AG20443 (cell line): ENCODE measurements at places on chromosomes 5 and 9.

- DNase-seq = peak; percentile 34
Observed at GRCh38 chr9:36268007-36268427, 9.8 kb upstream of the GNE start.

DNA sequence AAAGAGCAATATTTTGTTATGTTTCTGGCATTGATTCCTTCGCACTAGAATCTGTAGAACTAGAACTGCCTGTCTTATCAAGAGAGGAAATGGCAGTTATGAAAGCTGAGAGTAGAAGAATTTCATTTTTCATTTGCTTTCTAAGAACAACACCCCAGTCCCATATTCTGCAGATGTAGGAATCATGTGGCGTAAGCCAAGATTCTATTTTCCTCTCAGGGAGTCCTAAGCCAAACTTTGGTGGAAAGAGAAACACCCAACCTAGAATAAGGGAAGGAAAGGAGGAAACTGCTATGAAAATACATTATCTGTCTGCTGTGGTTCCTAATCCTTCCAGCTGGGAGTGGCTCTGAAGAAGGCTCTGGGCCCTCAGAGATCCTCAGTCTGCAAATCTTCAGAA is 1176.9 kb upstream of the C9orf72 start:
- DNase-seq = no peak

DNA sequence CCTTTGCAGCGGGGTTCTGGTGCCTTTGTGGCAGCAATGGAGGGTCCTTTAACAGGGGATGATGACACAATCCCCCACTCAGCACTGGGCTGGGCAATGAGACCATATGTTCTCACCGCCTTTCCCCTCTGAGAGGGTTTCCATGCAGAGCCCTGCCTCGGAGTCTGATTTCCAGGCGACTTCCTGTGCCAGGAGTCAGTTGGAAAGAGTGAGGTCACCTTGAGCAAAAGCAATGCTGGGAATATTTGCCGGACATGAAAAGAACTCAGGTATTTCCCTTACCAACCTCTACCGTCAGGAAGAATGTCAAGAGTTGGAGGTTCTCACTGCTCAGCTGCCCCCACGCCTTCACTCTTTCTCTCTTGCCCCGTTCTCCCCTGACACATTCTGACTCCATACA is 284.2 kb upstream of the IRX1 start:
- DNase-seq = no peak

- no peak for DNase-seq
Observed at GRCh38 chr5:32095261-32095671, 78.9 kb downstream of the GOLPH3 start.

GRCh38 chr5:78858364-78858763 is 126.7 kb downstream of the ARSB start:
- peak; percentile 35 for DNase-seq

DNA sequence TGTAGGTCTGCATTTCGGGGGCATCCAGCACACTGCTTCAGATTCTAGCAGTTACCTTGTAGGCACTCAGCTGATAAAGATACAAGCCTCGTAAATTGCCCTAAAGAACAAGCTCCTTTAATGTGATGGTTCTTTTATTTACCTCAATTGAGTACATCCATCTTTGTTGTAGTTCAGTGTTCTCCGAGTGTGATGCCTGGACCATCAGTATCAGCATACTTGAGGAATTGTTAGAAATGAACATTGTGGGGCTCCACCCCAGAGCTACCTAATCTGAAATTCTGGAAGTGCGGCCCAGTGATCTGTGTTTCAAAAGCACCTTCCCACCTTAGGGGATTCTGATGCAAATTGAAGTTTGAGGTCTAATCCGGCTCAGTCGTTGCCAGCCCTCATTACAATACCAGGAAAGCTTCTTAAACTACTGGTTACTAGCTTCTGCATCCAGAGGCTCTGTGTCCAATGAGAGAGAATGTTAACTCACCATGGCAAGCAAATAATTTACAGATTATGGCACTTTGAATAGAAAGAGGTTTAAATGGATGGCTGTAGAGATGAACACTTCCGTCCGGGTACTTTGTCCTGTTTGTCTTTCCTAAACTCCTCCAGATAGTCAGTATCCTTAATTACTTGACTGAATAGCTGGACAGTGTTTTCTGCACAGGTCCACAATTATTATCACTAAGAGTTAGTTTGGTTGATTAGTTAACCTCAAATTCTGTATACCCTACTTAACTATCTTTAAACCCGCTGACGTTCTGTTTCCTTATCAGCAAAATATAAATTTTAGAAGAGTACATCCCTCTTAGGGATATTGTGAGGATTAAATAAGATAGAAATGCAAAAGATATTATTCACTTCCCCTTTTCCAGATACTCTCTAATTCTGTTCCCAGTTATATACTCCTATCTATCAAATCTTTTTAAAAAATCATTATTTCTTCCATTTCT is 47.9 kb downstream of the RAI14 start:
- DNase-seq = no peak

GRCh38 chr5:62922191-62922590 is 343.6 kb downstream of the LRRC70 start:
- DNase-seq = no peak

GRCh38 chr9:16719921-16720320 is 150.5 kb downstream of the BNC2 start:
- no peak for DNase-seq

DNA sequence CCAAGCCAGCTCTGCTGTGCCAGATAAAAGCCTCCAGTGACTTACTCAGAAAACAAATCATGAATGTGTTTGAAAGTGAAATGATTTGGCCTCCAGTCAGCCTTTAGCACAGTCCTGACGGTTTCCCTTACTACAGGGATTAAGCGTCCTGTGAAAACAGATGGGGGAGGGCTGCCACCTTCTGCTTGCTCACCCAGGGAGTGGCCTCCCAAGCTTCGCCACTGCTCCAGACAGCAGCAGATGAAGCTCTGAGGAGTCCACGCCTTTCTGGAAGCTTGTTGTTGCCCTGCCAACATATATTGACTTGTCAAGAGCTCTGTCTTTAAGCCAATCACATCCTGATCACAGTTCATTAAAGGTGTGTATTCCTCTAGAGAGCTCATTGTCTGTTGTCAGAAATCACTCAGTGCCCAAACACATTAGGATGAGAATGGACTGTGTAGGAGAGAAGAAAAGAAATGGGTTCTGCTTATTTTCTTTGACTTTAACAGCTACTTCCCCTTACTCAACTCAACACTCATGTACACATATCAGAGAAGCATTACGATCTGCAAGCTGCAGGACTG is 4.9 kb upstream of the FYB1 start:
- no peak for DNase-seq

GRCh38 chr9:121700165-121700831 is 48.9 kb downstream of the DAB2IP start:
- peak; percentile 76 for DNase-seq

DNA sequence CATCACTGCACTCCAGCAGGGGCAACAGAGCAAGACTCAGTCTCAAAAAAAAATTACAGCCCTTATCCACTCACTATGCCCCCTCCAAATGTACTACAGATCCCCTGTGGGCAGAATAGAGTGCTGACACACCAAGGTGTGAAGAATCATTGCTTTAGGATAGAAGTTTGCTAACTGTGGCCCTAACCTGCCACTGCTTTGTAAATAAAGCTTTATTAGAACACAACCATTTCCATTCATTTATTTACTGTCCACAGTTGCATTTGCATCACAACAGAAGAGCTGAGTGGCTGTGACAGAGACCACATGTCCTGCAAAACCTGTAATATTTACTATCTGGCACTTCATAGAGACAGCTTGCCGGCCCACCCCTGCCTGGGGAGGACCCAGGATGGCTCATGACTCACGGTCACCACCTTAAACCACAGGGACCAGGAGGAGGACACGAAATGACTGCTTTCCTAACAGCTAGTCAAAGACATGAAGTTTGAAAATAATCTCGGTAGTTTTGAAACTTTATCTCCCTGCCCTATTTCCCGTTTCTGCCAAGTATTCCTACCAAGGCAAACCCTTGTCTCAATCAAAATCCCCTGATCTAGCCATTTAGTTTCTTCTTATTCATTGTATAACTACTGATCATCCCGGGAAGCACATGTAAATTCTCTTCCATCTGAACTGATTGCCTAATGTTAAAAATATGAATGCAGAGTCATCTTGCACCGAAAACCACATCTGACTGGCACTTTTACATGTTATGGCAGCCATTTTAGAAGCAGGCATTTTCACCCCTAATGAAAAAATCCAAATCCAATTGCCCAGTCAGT is 206.1 kb downstream of the SLIT3 start:
- peak; percentile 84 for DNase-seq

DNA sequence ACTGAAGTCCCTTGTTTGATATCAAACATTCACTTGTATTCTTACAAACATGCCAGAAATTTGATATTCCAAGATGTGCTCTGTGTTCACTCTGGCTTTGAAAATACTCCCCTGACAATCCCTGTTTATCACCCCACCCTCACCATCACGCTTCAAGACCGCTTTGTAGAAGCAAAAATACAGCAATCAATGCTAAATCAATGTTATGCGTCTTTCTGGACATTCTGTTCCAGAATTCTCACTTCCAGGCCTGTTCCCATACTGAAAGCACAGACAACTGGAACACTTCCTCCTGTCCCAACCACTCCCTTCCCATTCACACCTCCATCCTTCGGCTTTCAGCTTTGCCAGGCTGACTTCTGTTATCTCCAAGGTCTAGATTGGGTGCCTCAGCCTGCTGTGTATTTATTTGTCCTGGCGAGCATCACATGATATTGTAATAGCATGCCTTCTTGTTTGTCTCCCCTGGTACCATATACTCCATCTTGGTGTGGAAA is 72.8 kb downstream of the SNCAIP start:
- DNase-seq = no peak

GRCh38 chr9:5671711-5672353 is 42.9 kb downstream of the RIC1 start:
- DNase-seq = no peak

GRCh38 chr9:87620731-87621322 is 105.1 kb upstream of the CTSL start:
- no peak for DNase-seq

DNA sequence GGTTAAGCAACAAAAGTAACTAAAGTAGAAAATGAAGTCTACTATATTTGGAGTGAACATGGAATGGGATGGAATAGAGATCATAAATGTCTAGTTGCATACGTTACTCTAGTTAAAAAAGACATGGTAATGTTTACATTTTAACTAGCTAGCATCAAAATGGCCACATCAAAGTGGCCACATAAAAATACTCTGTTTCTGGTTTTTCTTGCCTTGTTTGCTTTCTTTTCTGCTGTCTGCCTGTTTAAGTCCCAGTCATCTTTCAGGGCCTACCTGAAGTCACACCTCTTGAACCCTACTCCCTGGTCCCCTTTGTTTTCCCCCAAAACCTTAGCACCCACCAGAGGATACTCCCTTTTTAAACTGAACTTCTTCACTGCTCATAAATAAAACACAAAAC is 6.4 kb upstream of the KIF2A start:
- DNase-seq = no peak

DNA sequence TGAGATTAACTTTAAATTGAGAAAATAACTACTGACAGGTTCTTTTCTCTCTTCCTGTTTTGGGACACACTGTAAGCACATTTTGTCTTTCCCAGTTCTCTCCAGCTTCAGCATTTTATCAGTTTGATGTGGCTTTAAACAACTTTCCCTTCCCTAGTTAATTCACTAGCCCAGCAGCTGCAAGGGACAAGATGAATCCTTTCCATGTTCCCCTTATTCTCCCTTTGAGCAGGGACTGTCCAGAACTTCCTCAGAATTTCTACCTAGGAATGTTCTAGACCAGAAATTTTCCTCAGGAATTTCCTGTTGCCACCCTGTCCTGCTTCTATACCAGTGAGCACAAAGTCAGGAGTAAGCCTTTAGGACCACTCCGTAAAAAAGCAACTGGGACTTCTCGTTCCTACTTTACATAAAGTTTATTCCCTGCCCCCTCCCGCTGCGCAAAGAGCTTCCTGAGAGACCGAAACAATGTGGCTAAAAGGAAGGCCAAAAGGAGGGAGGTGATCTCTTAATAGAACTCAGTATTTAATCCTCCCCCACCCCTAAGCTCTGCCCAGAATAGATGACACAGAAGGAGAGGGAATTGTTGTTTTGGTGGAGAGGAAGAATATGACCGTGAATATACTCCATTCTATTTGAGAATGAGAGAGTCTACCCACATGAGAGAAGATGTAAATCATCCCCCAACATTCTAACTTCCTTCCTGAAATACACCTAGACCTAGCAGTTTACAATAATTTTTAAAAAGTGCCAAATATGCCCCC is 61.9 kb downstream of the GLIS3 start:
- peak; percentile 12 for DNase-seq

DNA sequence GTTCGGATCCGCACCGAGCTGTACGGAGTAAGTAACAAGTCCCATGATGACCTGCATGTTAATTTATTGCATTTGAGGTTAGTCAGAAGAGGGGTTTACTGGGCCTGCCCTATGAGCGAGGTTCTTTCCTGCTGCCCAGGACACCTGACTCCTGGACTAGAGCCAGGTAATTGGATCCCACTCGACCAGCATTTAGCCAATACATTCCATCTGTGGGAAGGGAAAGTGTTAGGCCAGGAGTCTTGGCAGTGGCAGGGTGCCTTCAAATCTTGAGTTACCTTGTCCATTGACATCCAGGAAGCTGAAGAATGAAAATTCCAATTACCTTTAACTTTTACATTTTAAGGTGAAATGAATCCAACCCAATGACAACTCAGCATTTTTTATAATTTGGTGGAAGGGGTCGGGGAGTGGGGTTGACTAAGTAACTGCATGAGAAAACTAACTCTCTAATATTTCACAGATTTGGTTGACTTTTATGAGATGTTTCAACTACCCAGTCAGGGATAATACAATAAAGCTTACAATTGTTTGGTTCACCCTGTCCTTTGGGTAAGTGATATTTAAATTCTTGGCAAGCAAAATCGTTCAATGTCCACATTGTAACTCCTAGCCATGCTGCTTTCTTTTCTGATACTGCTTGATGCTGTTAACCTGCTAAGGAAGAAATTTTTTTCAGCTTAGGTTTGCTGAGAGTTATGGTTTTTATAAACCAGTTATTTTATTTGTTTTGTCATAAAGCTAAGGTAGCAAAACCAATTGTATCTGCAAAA is 111.6 kb upstream of the IQGAP2 start:
- DNase-seq = no peak
